ENCODE measurements at places on chromosomes 7 and 10. TPM values are rescaled to one million over a fixed set of nuclear protein-coding genes. Genes with fewer than 3 reads are reported as not detected.

DNA sequence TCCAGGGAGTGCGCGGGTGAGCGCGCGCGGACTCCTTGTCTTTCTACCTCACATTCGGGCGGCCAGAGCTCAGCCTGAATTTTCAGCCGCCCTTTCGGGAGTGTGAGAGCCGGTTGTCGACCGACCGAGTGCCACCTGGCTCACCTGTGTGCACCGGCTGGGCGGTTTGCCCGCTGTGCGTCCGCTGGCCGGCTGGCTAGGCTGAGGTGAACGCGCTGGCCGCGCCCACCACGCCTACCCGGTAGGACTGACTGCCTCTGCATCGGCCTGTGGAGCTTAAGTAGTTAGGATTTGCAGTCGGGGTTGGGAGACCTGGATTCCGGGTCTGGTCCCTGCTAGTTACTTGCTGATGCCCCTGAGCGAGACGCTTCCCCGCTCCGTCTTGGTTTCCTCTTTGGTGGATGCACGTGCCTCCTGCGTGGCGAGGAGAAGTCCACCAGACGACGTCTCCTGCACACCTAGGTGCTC lies 553 bp downstream of the TSPAN15 start:
- DNase-seq = no peak

- no peak for DNase-seq
Observed at GRCh38 chr7:33667196-33667595, 238.1 kb upstream of the BMPER start.

GRCh38 chr7:106997487-106998271 lies 46.8 kb upstream of the PRKAR2B start:
- DNase-seq = no peak

GRCh38 chr10:120327675-120328074 lies 129.4 kb upstream of the PLPP4 start:
- no peak for DNase-seq

GRCh38 chr7:65892161-65892560 lies 19.3 kb downstream of the VKORC1L1 start:
- no peak for DNase-seq

- DNase-seq = no peak
Observed at GRCh38 chr10:122316224-122316884, 45.3 kb downstream of the BTBD16 start.

SERPINE1 gene
- total RNA-seq = 4.3 TPM

GRCh38 chr10:122859527-122859926 lies 13.9 kb upstream of the CUZD1 start:
- no peak for DNase-seq

- no peak for DNase-seq
Observed at GRCh38 chr10:86449926-86450558, 71.5 kb downstream of the WAPL start.

- DNase-seq = no peak
Observed at GRCh38 chr10:77633376-77633775, 4.2 kb downstream of the KCNMA1 start.

PIK3CG gene
- 1.7 TPM for total RNA-seq

GRCh38 chr10:36117231-36117630 lies 475.1 kb upstream of the FZD8 start:
- DNase-seq = no peak

PLA2G12B gene
- 0.33 TPM for total RNA-seq

DNA sequence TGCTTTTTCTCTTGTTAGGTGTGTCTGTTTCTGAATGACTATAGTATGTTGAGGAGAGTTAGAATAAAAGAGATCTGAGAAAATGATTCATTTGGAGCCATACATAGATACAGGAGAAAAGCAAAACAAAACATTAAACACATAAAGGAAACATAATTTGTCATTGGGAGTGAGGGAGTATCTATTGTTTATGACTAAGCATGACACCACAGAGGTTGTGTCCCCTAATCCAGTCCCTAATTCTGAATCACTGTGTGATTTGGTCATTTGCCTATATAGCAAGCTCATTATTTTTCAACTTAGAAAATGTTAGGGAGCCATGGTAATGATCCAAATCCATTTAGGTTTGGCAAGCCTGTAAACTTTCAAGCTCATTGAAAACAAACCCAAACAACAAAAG lies 132.3 kb upstream of the BMPER start:
- DNase-seq = no peak

All from left ventricle myocardium inferior (tissue), 1 donor.